Activated T-helper 17 cell treated with anti-CD3 and anti-CD28 coated beads, Interleukin-2, amount 50 U/mL, for 72 hours (primary cell): ENCODE measurements at places on chromosomes 6 and 20.

GRCh38 chr6:13304580-13305260 lies 23.6 kb downstream of the TBC1D7 start:
- no peak for ATAC-seq

DNA sequence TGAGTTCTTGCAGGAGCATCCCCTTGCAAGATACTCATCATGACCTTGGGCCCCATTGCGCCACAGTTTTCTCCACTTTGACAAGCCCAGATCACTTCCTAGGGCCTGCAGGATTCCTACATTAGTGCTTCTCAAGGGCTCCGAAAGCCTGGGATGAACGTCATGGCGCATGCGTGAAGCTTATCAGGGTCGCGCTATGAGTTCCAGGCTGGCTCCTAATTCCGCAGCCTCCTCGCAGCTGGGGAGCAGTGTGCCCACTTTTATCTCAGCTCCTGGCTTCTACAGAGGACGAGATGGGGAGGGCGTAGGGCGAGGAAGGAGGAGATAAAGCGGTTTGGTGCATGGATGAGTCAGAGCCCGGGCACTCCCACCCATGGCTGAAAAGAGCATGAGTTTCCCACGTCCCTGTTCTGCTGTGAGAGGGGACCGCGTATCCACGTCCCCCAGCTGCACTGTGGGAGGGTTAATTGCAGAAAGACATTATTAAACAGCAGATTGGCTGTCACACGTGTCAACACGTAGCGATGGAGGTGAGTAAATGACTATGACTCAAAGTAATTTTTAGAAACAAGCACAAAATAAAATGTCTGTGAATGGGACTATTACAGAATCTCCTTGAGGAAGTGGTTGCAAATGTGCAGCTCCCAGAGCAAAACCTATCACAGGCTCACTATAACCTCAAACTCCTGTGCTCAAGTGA lies 72.9 kb upstream of the DSP start:
- ATAC-seq = peak; percentile 34

DNA sequence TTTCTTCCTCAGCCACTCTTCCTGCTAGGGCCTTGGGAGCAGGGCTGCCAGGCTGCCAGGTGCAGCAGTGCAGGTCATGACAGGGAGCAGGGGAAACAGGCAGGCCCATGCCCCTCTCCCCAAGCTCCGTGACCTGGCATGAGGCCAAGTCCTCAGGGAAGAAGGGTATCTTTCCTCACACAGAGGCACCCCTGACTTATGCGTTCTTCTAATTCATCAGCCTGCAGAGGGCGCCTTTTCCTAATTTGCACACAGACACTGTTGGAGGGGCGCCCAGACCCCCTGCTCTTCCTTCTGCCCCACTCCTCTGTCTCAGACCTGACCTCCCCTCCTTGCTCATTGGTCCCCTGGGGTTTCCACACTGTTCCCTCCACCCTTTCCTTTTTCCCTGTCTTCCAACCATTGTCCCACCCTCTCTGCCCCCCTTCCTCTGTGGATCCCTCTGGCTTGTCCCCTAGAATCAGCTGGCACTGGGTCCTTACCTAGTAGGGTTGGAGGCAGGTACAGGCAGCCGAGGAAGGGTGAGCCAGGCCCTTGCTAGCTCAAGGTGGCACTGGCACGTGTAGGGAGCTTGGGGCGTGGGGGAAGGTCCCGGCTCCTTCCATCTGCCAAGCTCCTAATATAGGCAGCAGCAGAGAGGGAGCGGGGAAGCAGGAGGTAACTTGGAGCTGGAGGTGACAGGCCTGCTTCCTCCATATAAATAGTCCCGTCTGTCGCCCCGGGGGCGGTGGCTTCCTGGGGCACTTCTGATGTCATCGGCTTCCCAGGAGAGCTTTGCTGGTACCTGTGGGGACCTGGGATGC lies 154.9 kb upstream of the MLN start:
- no peak for ATAC-seq

DNA sequence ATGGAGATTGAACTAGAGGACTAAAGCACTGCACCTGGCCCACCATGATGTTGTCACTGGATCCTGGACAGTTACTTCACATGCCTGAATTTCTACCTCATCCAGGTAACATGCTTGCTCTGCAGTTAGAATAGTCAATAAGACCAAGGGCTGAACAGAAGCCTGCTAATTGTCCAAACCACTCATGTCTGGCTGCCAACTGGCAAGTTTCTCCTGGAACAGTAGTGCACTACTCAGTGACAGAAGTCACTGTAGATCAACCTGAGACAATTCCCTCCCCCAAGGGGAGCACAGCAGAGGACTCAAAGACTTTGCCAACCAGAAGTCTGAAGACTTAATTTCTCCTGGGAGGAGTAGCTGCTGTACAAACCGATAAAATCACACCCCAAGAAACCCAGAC lies 454.6 kb upstream of the MARCKS start:
- no peak for ATAC-seq

GRCh38 chr6:98644063-98644462 lies 190.3 kb upstream of the POU3F2 start:
- no peak for ATAC-seq
